ENCODE measurements at places on chromosomes 2 and 18. TPM values are rescaled to one million over a fixed set of nuclear protein-coding genes. Genes with fewer than 3 reads are reported as not detected.

- DNase-seq, result no peak
Observed at GRCh38 chr2:214376618-214377285, 34.1 kb upstream of the VWC2L start.

DNA sequence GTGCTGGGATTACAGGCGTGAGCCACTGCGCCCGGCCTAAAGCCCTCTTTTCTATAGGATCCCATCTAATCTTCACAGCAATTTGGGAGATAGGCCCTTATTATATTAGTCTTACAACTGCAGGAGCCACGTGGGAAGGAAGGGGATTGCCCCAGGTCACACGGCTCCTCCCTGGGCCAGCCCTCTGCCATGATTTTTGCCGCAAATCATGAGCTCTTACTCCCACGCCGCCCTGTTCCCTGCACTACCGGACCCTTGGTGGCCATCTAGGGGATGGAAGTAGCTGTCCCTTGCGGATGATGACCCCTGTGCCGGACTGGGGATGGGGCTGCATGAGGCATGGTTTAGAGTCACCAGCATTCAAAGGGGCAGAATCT, 28.4 kb upstream of the PTMA start:
- DNase-seq, result no peak

DNA sequence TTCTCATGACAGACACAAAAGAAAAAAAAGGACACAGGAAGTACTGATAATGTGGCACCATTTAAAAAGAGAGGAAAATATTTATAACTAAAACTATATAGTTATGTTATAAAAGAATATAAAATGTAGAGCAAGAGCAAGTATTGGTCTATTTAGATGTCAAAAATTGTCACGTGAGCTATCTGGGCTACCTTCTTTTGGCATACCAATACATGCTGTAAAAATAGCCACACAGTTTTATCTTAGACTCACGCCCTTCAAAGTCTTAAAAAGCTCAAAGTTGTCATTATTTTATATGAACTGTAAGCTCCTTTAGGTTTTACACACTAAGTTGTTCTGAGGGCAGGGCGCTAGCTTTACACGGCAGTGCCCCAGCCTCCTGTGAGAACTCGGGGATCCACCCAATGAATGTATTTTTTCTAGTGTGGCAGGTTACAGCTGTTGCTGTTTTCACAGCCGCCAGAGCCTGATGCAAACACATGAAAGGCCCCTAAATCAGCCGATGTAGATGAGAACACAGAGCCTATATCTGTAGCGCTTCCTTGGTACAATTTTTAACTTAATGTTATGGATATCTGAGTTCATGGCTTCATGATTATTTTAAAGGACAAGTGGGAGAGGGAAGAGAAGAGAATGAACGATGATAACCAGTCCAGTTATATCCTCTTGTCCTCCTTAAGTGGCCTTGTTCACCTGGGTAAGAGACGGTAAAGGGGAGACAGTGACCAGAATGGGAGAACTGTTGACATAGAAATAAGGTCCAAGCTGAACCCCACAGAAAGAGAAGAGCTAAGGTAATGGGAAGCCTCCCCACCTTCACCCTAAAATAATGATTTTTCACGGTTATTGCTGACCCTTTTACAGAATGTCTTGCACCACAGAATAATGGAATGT, 130.8 kb downstream of the CACNB4 start:
- DNase-seq, result no peak

Gene CAPN14
- total RNA-seq, result not detected

Gene PSTPIP2
- 7.7 TPM for total RNA-seq

DNA sequence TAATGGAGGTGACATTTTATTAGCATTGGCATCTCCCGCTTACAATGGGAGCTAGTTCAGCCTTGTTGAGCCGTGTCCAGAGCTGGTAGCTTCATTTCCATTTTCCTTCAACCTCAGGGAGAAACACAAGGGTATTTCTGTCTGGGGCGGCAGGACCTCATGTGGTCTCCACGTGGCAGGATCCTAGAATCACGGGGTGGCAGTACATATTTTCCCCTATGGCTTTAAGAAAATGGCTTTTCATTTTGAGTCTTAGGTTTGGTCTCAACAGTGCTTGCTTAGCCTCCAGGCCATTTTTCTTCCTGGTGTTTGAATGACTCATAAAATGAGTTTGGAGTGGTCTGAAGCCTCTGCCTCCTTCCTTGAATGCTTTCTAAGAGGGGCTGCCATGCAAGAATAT, 20.3 kb downstream of the CABLES1 start:
- DNase-seq, result no peak

All from activated CD8-positive, alpha-beta T cell treated with anti-CD3 and anti-CD28 coated beads, Interleukin-2, amount 10 ng/mL, durations not matched to agents 7 days and 5 days (primary cell).